ENCODE measurements at places on chromosomes 11 and 22.

- no peak for DNase-seq
Observed at GRCh38 chr11:3073029-3073435, 15.8 kb upstream of the CARS1 start.

GRCh38 chr11:3855808-3856491, 486 bp downstream of the STIM1 start:
- DNase-seq = no peak

DNA sequence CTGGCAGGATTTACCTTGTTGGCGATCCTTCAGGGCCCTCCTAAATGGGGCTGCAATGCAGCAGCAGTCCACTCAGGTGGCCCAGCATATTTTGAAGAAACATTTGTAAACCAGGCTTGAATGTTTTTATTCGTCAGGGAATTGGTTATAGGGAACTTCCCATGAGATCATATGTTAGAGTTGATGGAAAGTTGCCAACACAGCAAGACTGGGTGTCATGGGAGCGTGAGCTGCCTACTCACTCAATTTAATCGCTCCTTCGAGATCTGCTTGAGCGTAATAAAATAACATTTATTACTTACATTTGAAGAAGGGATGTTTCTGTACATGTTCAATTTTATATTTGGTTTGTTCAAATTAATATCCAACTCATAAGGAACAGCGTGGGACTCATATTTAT, 19.4 kb downstream of the OR2AT4 start:
- no peak for DNase-seq

GRCh38 chr11:122189229-122189628, 73.2 kb upstream of the BLID start:
- no peak for DNase-seq

GRCh38 chr11:8062781-8063257, 18.2 kb upstream of the TUB start:
- no peak for DNase-seq

DNA sequence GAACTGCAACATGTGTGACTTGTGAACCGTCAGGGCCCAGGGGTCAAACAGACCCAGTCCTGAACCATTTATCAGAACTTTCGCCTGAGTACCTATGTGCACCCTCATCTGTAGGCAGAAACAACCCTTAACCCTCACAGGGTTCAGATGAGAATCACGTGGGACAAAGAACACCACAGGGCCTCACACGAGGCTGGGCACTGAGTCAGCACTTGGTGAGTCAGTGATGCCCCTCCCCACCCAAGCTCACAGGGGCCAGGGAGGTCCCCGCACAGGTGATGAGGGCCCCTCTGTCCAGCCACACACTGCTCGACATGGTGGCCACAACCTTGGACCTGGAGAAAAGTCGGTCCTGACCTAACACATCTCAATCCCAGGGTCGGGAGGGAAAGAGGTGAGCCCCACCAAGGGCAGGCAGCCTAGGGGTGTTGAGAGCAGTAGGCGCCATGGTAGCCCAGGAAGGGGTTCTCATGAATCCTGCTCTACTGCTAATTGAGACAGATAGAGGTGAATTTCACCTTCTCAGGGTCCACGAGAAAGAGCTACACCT, 176.4 kb downstream of the SHANK2 start:
- no peak for DNase-seq

GRCh38 chr11:86636275-86636674, 36.1 kb downstream of the ME3 start:
- DNase-seq = no peak

GRCh38 chr11:124863137-124863825, 2.0 kb upstream of the ROBO3 start:
- no peak for DNase-seq

GRCh38 chr11:114928260-114928870, 250.0 kb downstream of the NXPE2 start:
- DNase-seq = no peak

DNA sequence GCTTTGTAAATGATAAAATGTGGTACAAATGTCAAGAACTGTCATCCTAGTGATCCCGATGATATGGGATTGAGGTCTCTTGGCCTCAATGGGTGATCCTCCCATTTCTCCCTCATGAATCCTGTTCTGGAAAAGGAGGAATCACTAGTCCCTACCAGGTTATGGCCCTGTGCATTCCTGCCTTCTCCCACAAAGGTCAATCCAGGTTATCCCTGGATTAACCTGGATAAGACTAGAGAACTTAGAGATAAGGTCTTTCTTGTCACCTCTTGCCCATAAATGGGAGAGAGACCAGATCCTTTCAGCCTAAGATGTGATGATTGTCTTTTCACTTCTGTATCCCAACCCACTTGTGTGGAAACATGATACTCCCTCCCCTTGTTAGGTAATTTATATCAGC, 396.7 kb downstream of the BUD13 start:
- DNase-seq = no peak

GRCh38 chr11:96156379-96156722, 186.6 kb downstream of the MAML2 start:
- no peak for DNase-seq

GRCh38 chr11:61362542-61362875, 335 bp downstream of the TMEM138 start:
- no peak for DNase-seq

- DNase-seq = no peak
Observed at GRCh38 chr11:17691976-17692375, 27.4 kb upstream of the MYOD1 start.

GRCh38 chr22:20581503-20582170, 74.2 kb downstream of the MED15 start:
- DNase-seq = no peak

DNA sequence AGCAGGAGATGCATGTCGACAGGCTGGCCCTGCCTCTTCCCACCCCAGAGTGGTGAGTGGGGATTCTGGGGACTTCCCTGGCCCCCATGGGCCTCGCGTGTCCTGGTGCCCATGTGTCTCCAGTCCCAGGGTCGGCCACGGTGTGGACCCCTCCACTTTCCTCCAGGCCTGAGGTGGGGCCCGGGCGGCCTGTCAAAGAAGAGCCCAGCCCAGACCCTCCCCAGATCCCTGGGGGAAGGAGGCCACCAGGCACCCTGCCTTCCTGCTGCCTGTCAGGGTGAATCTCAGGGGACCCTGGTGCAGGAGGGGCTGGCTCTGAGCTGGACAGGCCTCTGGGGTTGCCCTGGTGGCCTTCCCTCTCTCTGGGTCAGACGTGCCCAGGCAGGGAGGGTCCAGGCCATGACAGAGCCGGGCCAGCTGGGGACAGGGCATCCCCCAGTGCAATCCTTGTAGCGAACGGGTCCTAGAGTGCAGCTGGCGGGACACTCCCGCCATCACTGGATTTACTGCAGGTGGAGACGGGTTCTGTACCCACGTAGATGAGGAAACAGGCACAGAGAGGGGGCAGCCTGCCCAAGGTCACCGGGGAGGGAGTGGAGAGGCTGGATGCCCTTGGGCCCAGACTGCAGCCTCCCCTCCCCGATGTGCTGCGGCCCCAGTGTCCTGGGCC, 13.5 kb upstream of the MUC6 start:
- no peak for DNase-seq

DNA sequence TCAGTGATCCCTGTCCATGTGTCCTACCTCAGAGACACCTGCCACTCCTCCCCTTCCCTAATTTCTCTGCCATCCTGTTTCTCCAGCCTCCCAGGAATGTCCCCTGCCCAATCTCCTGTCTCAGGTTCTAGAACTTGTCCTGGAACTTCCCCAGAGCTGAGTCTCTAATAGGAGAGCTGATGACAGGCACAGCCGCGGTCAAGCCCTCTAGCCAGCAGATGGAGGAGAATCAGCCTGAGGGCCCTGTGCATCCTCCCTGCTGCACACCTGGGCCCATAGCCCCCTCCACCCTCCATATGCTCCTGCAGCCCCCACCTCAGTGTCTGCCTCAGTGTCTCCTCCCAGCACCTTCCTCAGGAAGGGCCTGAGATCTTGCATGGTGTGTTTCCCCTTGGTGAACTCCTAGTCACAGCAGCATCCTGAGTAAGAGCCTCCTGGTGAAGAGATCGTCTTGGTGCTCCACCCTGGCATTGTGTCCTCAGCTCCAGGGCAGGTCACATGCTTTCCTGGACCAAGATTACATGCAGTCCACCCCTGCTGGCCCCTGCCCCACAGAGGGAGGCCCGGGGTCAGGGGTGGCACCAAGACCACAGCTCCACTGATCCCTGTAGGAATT, 43.9 kb upstream of the VPREB1 start:
- no peak for DNase-seq

GRCh38 chr22:19819911-19820879, 34.5 kb downstream of the GNB1L start:
- no peak for DNase-seq

DNA sequence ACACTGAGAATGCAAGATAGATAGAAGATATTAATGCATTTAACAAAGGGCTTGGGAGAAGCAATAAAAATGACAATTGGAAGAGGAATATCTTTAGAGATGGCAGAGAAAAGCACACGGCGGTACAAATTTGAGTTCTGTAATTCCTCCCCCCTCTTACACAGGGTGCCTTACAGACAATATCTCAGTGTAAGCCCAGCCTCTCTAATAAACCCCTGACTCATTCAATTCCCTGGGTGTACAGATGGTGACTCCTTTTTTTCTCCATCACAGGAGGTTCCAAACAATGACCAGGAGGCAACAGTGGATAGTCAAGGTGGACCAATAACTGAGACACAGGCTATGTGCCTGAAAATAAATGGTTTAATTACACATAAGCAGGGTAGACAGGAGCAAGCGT, 598.6 kb downstream of the OPCML start:
- DNase-seq = no peak

DNA sequence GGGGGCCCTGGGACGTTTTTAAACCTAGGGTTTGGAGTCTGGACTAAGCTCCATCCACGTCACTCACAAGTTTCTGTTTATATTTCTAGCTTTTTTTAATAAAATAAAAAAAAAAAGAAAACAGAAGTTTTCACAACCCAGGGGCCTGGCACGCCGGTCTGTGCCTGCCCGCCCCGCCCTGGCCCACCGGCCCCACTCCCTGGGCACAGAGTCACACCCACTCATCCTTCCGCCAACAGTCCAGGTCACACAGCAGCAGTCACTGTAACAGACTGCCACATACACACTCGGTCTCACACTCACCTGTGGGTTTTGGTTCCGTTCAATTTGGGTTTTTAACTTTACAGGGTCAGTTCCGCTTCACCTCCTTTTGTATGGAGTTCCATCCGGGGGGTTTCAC, 5.3 kb upstream of the ACR start:
- no peak for DNase-seq
